ENCODE measurements at places on chromosomes 3 and 15.

DNA sequence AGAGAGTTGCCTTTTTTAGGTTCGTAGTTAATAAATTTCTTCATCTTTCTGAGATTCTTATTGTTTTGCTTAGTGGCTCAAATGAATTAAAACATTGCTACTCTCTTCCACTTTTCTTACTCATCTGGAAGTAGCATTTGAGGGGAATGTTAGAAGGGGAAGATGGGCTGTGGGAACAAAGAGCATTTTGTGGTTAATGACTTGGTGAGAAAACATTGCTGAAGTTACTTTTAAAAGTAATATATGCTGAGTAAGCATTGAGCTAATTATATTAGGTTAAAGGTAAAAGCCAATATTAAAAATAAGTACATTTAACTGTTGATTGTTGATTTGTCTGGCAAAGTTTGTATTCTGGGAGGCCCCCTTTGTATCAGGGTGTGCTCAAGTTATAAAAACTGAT lies 5.7 kb downstream of the MORF4L1 start:
- no peak for DNase-seq

GRCh38 chr3:123602325-123602724 lies 17.5 kb upstream of the HACD2 start:
- DNase-seq: no peak

- DNase-seq: no peak
Measured at GRCh38 chr3:37301980-37302708, 127.8 kb upstream of the LRRFIP2 start.

DNA sequence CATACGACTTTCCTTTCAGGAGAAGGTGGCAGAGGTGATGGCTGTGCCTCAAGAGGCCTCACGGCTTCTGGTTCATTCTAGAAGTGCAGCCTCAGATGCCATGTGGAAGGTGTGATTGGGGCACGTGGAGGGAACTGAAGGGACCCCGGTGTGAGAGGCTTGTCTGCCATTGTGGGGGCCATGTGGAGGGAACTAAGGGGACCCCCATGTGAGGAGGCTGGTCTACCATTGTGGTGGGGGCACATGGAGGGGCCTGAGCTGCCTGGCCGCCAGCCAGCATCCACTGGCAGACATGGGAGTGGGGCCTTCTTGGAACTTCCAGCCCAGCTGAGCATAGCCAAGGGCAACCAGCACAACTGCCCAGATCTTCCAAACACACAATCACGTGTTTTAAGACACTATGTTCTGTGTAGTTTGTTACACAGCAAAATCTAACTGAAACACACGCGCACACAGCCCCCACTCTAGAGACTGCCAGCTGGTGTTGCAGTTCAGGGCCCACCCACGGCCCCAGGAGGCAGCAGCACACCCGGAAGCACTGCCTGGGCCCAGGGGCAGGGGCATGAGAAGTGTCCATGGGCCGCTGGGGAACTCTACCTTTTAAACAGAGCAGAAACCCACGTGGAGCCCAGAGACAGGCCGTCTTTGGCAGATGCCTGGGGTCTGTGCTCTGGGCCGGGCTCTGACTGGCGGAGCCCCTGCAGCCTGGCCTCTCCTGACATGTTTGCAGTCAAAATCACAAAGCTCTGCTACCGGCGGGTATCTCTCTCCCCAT lies 66.8 kb downstream of the IQSEC1 start:
- no peak for DNase-seq

GRCh38 chr15:73867956-73868355 lies 5.4 kb upstream of the TBC1D21 start:
- DNase-seq: no peak

DNA sequence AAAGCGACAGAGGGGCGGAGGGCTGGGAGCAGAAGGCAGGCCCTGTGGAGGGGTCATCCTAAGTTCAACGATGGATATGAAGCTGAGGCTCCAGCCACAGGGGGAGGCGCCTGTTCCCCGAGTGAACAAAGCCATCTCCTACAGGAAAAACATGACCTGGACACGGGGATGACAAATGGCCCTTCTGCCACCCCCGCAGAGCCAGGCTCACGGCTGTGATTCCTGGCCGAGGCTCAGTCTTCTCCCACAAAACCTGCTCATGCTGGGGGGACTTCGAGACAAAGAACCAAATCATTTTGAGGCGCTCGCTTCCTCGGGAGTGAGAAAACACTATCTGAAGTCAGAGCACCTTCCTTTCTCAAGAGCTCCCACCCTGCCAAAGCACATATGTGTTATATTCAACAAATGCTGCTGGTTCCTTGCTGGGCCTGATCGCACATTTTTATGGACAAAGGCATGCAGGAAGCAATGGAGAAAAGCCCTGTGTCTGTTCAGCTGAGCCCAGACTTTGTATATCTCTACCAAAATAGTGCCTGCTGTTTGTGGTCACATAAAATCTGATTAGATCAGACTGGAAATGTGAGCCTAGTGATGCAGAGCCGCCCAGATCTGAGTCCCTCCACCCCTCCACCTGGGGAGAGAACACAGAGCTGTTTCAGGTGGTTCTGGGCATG lies 5.6 kb downstream of the RBP1 start:
- no peak for DNase-seq

DNA sequence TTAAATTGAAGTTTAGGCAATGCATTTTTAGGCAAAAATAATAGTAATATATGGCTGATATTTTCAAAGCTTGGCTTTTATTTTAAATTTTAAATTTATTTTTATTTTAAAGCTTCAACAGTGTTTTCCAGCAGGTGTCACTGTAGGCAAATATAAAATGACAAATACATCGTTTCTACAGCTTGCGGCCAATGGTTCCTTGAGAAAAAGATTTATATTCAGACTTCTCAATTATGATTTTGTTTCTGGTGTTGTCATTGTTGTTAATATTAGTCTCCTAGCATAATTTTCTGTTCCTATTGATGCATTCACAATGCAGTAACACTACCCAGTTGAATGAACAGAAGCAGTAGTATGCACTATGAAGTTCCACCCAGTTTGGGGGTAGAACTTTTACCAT lies 220.7 kb upstream of the DNAJC19 start:
- no peak for DNase-seq

Measured in activated naive CD4-positive, alpha-beta T cell treated with anti-CD3 and anti-CD28 coated beads for 36 hours (primary cell).